Activated CD8-positive, alpha-beta memory T cell treated with anti-CD3 and anti-CD28 coated beads, Interleukin-2, amount 10 ng/mL, durations not matched to agents 7 days and 5 days (primary cell): ENCODE measurements at places on chromosomes 2 and 18.

GRCh38 chr2:62743506-62743905 is 38.0 kb downstream of the EHBP1 start:
- DNase-seq = no peak

- no peak for DNase-seq
These were observed 11.6 kb downstream of the NFE2L2 start for GRCh38 chr2:177252808-177253531.

DNA sequence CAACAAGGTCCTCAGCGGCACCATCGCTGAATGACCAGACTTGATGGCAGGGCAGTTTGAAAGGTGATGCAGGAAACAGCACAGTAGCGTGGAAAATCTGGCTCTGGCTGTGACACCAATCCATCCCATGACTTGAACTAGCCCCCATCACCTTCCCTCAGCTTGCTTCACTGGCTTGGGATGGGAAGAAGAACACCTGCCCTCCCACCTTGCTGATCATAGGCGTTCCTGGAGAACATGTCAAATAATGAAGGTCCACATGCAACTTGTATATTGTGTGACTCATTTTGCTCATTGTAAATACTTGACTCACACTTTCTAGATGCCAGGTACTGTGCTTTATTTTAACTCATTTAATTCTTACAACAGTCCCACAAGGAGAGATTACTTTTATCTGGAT is 292.4 kb upstream of the SPRED2 start:
- no peak for DNase-seq

GRCh38 chr18:22694954-22695353 is 238.2 kb upstream of the RBBP8 start:
- DNase-seq = no peak

DNA sequence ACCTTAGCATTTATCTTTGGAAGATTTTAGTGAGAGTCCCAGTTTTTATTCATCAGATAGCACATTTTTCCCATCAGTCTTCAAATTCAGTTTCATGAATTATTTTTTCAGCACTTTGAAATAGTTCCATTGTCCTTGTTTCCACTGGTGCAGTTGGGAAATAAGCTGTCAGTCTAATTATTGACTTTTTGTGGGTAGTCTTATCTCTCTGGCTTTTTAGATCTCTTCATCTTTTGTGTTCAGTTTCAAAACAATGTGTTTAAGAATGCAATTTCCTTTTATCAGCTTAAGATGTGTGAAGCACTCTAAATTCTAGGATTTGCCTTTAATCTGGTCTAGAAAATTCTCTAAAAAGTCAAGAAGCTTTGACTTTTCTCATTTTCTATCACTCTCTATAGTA is 70.5 kb downstream of the GFPT1 start:
- DNase-seq = no peak

GRCh38 chr2:1521191-1521877 is 108.1 kb downstream of the TPO start:
- DNase-seq = no peak

DNA sequence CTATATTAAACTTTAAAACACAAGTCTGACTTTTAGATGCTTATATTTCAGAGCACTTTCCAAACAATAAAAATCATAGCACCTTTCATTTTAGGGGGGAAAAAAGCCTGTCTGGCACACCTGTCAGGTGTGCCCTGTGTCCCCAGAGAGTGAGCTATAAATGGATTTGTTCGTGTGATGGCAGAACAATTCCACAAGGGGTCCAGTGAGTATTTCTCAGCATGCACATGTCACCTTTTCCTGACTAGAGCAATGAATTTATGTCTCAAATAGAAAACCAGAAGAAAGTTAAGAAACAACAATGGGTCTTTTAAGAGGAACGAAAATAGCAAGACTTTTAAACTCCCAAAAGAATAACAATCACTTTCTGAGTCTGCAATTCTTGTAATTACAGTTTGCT is 55.9 kb downstream of the ACVR1C start:
- DNase-seq = no peak
